ENCODE measurements at places on chromosomes 1 and 21.

- DNase-seq = no peak
Observed at GRCh38 chr1:14280909-14281308, 317.6 kb upstream of the KAZN start.

- DNase-seq = no peak
Observed at GRCh38 chr1:177567393-177567792, 396.6 kb downstream of the BRINP2 start.

- DNase-seq = peak; percentile 88
Observed at GRCh38 chr1:201769966-201770365, 59.0 kb upstream of the IPO9 start.

DNA sequence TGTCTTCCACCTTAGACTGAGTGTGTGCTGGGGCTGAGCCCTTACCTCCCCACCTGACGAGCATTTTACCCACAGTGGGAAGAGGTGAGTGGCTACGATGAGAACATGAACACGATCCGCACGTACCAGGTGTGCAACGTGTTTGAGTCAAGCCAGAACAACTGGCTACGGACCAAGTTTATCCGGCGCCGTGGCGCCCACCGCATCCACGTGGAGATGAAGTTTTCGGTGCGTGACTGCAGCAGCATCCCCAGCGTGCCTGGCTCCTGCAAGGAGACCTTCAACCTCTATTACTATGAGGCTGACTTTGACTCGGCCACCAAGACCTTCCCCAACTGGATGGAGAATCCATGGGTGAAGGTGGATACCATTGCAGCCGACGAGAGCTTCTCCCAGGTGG is 73.7 kb downstream of the EPHB2 start:
- DNase-seq = no peak

GRCh38 chr1:51926171-51926812 is 47.8 kb upstream of the NRDC start:
- no peak for DNase-seq

DNA sequence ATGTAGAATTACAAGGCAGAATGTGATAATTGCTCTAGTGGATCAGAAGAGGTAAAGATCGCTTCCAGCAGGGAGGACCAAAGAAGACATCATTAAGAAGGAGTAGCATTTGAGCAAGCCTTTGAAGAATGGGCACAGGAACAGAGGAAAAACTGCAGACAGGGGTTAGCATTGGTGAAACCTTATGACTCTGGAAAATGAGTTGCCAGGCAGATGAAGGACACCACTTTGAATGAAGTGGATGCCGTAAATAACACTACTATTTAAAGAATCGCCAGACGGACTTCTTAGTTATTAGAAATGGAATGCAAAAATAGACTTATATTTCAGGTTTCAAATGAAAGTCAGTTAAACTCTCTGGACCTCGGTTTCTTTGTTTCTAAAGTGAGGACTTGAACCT is 727.7 kb downstream of the USP25 start:
- no peak for DNase-seq

- DNase-seq = no peak
Observed at GRCh38 chr1:53326598-53327181, 1.2 kb downstream of the LRP8 start.

DNA sequence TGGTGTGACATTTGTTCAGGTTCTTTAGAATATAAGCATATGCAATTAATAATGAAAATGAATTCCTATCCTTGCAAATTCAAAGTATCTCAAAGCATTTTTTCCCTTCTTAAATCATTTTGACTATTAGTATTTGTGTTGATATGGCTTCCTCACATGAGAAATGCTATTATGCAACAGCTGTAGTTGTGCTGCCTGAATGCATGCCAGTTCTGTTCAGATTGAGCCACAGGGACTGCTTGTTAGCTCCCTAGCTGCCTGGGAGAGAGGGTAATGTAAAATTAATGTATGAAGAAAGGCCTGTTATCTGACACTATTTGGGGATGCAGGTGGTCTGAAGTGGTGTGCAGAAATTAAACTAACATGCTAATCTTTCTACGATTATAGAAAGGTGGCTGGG is 45.5 kb downstream of the CACHD1 start:
- no peak for DNase-seq

DNA sequence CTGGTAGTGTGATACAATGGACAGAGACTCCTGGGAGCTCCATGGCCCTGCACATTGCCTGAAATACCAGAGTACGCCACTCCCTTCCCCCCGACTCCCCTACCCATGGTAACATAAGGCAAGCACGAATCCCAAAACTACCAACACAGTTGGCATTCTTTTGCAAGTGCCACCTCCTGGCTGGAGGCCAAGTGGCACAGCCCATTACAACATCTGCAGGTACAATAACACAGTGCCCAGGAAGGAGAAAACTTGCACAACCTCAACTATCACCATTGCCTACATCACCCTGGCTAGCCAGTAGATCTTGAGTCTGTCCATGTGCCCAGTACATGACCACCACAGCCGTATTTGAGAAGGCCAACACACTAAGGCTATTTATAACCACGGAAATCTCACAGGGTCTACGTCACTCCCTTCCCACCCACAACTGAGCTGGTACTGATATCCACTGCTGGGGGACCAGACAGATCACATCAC is 11.7 kb downstream of the ADAMTS1 start:
- no peak for DNase-seq

DNA sequence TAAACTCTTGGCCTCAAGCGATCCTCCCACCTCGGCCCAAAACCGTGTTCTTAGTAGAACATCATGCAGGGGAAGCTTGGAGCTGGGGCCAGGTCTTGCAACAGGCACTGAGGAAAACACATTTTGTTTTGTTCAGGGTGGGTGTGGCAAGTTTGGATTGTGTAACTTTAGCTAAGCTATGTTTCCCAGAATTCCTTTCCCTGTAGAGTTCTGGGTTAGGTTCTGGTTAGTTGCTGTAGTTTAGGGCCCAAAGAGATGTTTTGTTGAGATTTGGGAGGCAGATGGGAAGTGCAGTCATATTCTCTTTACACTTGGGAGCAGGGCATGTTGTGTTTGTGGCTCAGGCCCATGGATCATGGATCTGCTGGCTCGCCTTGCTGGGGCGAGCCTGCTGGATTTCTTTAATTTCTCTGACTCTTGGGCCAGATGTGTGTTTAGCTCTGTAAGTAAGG is 24.0 kb downstream of the PLA2G5 start:
- no peak for DNase-seq

DNA sequence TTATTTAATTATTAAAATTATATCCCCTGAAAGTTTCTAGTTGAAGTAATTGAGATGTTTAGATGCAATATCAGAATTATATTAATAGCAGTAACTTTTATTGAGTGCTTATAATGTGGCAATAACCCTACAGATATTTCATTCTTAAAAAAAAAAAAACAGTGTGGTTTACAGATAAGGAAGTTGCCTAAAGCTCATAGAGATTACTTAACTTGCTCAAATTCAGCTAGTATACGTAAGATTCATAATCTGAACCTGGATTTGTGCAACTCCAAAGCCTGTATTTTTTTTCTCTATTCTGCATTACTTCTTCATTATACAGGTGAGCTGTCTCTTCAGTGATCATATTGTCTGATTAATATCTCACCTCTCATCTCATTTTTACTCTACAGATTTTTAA is 156.0 kb upstream of the PTBP2 start:
- no peak for DNase-seq

Data from NCI-H446 (cell line).